ENCODE measurements at places on chromosomes 5 and 9. TPM values are rescaled to one million over a fixed set of nuclear protein-coding genes. Genes with fewer than 3 reads are reported as not detected.

MZB1 gene
- polyA plus RNA-seq = 1.8 TPM

HTR1A gene
- polyA plus RNA-seq = not detected

STPG3 gene
- polyA plus RNA-seq = not detected

PCDHB10 gene
- 0.07 TPM for polyA plus RNA-seq

MLANA gene
- 0.29 TPM for polyA plus RNA-seq

ESM1 gene
- 0.08 TPM for polyA plus RNA-seq

TSSK1B gene
- not detected for polyA plus RNA-seq

PTGES gene
- 0.07 TPM for polyA plus RNA-seq

TPRN gene
- 20.1 TPM for polyA plus RNA-seq

GRCh38 chr9:120689860-120690259 lies 24.4 kb downstream of the MEGF9 start:
- DNase-seq = no peak

GRCh38 chr5:76954383-76954763 lies 1.5 kb downstream of the CRHBP start:
- DNase-seq = no peak

GRCh38 chr5:115377468-115378217 lies 81.2 kb upstream of the CCDC112 start:
- DNase-seq = no peak

DNA sequence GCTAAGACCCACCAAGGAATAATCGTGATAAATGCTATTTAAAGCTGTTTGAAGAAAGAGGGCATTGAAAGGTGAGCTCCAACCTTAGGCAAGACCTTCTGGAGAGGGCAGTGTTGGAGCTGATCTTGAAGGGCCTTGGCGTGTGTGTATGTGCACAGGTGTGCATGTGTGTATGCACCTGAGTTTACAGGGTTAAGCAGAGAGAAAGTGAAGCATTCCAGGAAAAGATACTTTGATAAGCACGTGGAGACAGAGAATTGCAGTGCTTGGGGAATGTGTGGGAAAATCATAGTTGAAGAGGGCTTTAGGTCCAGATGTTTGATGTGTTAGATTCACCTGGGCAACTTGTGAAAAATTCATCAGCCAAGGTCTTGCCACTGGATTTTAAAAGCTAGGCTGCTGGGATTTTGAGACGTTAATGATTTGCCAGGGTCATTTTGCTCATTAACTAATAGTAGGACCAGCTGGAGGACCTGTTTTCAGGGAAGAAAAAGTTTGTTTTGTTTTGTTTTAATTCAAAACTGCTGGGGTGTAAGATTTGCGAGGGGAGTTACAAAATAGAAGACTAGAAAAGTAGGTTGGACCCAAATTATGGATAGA lies 78.3 kb upstream of the ANKRD55 start:
- DNase-seq = no peak

DNA sequence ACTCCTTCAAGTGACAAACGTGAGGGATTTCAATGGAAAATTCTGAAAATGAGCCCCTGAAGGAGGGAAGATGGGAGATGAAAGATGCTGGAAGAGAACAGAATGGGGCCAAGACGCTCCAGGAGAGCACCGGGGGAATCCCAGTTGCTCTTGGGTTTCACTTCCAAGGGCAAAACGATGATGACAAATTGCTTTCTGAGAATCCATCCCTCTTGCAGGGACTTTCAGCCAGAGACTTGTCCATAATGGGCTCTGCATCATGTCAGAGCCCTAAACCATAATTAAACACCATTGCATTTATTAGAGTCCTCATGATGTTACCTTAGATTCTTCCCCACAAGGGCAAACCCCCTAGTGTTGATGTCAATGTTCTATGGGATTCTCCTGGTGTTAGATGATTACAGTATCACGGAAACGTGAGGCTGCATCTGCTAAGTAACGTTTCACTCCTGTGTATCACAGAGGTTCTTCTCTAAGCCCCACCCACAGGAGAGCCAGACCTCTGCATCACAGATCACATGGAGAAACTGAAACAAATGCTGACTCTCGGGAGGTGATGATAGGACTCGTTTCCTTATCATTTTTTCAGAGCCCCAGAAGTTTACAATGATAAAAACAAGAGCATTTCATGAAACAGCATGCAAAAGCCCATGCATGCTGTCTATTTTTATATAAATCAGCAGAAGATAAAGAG lies 114.4 kb downstream of the TENT4A start:
- no peak for DNase-seq

- no peak for DNase-seq
Observed at GRCh38 chr5:136506131-136506530, 140.8 kb upstream of the TRPC7 start.

DNA sequence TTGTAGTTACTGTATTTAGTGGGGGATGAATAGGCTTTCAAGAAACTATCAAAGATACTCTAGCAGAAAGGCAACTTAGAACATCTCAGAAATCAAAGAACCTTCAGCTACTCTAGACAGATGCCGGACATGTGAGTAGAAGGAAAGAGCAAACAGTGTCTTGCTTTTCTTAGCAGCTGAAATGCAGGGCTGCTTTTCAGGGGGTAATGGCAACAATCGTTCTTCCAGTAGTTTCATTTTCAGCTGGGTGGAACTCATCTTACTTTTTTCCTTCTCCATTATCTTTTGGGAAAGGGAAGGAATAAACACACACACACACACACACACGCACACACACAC lies 281.6 kb downstream of the CRB2 start:
- DNase-seq = no peak

- no peak for DNase-seq
Observed at GRCh38 chr5:95641741-95642220, 4.8 kb upstream of the RFESD start.

DNA sequence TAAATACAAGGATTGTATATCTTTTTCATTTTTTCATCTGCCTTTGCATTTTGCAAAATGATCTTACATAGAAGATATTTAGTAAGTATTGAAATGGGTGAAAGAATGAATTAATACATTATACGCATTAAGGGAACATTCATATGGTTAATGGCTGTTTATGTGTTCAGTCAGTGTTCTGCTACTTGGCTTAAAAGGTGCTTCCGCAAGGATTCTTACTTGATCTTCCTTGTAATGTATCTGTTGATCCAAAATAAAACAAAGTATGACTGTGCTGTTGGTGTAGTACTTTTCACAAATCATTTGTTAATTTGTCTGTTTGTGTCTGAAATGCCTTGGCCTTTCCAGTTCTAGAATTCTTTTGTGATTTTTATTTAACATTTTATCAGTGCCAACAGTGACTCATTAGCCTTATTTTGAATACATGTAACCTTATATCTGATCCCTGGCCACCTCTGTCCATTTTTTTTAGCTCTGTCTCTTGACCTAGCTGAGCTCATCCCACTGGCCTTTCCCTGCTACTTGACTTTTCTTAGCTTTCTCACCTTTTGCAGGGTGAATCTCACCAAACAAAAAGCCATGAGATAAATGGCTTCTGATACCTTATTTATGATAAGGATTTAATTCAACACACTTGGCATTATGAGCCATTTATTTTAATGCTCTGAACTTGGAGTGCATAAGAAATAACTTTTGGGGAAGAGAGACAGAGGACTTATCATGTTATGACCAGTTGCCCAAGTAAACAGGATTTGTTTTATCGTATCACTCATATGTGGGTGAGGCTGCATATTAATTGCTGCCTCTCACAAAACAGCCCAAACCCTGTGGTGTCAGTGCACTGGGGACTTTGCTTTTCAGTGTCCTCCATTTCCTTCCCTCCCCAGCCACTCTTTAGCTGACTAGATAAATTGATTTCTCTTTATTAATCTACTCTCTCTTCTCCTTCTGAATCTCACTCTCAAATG lies 340.3 kb downstream of the KDM4C start:
- no peak for DNase-seq

GRCh38 chr5:133385346-133385745 lies 227.0 kb downstream of the FSTL4 start:
- DNase-seq = peak; percentile 10

- no peak for DNase-seq
Observed at GRCh38 chr5:92561411-92561959, 1019.5 kb downstream of the NR2F1-AS1 start.

DNA sequence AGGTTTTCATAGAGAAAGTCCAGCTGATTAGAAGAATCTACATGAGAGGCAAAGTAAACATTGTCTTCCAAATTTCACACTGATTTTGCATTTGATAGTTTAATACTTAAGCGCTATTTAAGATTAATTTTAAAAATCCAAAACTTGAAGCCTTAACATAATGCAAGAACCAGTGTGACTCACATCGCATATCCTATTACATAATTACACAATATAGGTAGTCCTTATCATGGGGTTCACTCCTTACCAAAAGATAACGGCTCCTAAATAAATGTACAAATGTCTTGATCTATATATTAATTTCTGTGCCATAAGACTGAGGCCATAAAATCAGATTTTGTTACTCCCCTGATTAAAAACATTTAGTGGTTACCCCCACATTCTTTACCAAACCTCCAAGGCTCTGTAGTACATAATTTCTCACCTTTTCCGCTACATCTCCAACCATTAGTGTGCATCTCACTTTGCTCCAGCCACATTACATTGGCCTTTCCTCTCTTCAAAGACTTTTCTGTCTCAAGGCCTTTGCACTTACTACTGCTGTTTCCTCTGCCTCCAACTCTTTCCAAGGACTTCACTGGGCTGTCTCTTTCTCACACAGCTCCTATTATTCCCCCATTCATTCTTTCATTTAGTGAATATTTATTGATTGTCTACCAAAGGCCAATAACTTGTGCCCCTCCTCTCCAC lies 1.0 kb downstream of the RIOK2 start:
- DNase-seq = no peak

- no peak for DNase-seq
Observed at GRCh38 chr9:2970864-2971263, 127.0 kb upstream of the PUM3 start.

DNA sequence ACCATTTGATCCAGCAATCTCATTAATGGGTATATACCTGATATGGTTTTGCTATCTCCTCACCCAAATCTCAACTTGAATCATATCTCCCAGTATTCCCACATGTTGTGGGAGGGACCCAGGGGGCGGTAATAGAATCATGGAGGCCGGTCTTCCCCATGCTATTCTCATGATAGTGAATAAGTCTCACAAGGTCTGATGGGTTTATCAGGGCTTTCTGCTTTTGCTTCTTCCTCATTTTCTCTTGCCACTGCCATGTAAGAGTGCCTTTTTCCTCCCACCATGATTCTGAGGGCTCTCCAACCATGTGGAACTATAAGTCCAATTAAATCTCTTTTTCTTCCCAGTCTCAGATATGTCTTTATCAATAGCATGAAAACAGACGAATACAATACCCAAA lies 74.5 kb upstream of the APC start:
- DNase-seq = no peak

DNA sequence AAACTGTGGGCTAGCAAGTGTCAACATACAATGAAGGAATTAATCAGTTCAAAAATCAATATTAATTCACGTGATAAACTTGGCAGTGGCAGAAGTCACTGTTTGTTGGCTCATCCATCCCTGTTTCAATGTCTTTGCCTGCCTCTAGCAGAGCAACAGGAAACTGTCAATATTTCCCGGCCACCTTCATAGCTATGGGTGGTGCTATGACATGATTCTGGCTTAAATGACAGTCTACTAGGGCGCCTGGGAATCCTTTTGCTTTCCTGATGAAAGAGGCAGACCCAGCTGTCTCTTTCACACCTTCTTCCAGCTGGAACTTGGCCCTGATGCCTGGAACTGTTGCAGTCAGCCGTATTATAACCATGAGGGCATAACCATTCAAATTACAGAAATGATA lies 72.1 kb upstream of the DNAH5 start:
- no peak for DNase-seq

DNA sequence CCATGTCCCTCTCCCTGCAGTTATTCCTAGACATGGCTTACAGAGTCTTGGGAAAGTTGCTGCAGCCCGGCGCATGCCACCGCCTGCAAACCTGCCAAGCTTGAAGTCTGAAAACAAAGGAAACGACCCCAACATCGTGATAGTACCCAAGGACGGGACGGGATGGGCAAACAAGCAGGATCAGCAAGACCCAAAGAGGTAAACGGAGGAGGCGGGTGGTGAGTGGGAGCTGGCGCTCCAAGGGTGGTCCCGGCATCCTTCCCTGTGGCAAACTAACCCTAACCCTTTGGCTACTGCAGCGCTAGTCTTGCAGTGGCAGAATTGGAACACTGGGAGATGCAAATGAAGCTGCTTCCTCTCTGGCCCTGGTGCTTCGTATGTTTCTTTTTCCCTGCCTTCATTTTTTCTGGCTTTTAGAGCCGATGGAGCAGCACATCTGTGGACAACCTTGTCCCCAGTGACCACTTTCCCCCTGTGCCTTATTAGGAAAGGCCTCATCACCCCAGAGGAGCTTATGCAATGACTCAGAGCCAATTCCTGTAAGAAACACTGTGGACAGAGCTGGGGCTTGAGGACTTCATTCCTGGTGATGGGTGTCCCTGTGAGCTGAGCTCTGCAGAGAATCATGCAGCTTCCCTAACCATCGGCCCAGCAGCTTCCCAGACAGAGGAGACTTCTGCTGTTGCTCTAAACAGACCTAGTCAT lies 38.9 kb downstream of the PRRC2B start:
- no peak for DNase-seq

DNA sequence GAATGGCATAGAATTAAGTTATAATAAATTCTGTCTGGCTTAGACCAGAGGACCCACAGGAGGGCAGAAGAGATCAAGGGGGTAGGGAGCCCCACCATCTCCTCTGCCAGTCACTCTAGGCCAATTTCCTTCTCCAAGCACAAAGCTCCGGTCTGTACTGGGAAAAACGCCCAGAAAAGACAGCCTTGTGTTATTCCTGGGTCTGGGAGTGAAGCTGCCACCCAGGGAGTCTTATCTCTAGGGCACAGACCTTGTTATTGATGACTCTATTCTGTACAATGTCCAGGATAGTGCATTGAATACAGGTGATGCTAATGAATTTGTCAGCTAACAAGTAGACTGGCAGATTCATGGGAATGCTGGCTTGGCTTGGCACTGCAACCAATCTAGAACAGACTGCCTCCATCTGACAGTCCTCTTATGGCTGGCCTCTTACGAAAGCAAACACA lies 60.7 kb downstream of the MED27 start:
- DNase-seq = no peak

DNA sequence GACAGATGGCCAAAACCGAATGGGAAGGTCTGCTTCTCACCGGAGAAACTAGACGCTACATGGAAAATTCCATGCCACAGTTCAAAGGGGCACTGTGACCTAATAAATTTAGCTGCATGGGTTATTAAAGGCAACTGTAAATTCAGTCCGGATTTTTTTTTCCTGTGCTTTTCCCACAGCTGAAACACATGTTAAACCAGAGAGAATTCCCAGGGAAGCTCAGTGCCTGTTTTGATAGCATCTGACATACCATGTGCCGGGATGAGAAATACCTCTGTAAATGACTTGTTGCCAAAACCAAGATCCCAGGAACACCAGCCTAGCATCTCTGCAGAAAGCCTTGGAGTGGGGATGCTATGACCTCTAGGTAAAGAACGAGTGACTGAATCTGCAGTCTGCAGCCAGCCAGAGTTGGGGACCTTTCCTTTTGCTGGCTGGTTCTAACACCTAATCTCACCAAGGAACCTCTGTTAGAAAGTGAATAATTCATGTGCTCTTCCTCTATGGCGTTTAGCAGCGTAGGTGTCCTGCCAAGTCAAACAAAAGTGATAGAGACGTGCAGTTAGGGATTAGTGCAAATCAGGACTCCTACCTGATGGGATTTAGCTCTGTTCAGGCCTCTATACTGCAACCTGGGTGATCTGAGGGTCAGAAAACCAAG lies 77.9 kb downstream of the SLIT3 start:
- no peak for DNase-seq
